Osteocyte (in vitro differentiated cells): ENCODE measurements at places on chromosomes 4 and X. TPM values are rescaled to one million over a fixed set of nuclear protein-coding genes. Genes with fewer than 3 reads are reported as not detected.

NMU gene
- not detected in 2 replicates for total RNA-seq

IL21 gene
- total RNA-seq, result not detected in 2 replicates

GPRIN3 gene
- not detected in 2 replicates for total RNA-seq

HTT gene
- 44.9 and 51.3 TPM in 2 replicates for total RNA-seq

CLDN22 gene
- total RNA-seq, result not detected in 2 replicates

TMEM144 gene
- 1.0 and 1.7 TPM in 2 replicates for total RNA-seq

DKC1 gene
- total RNA-seq, result 37.5 and 39.9 TPM in 2 replicates

DNA sequence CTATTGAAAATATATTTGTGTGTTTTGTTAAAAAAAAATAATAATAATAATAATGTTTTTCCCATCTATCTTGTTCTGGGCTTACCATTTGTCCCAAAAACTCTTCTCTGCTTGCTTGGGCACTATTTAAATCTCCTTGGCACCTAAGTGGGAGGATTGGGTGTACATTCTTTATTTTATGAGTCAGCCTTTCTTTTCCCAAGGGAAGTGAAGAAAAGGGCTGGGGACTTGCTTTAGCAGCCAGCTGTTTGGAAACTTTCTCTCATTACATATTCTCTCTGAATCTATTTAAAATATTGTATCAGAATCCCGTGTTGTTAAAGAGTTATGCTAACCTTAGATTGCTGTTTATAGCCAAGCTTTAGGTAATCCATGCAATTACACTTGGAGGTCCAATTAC lies 2332.4 kb downstream of the ARAP2 start:
- no peak for DNase-seq
- H3K27me3 ChIP-seq, result no peaks in the 10 kb centered on the region
- peaks cover 4% of the 10 kb centered on the region for H3K4me1 ChIP-seq
- peaks cover 5% of the 10 kb centered on the region for H3K36me3 ChIP-seq
- no peak overlapping the region for H3K4me3 ChIP-seq

GRCh38 chr4:170256807-170257206 lies 167.1 kb upstream of the AADAT start:
- no peak overlapping the region for H3K4me3 ChIP-seq
- H3K27me3 ChIP-seq, result no peaks in the 10 kb centered on the region
- no peak overlapping the region for H3K27ac ChIP-seq
- no peaks in the 10 kb centered on the region for H3K36me3 ChIP-seq
- no peaks in the 10 kb centered on the region for H3K4me1 ChIP-seq
- DNase-seq, result no peak

GRCh38 chr4:6658597-6659075 lies 18.2 kb downstream of the MRFAP1 start:
- H3K27me3 ChIP-seq, result no peaks in the 10 kb centered on the region
- H3K4me1 ChIP-seq, result no peaks in the 10 kb centered on the region
- no peak for DNase-seq
- peak overlapping the region; percentile 26 for H3K4me3 ChIP-seq
- peaks cover 2% of the 10 kb centered on the region for H3K36me3 ChIP-seq
- no peak overlapping the region for H3K27ac ChIP-seq

DNA sequence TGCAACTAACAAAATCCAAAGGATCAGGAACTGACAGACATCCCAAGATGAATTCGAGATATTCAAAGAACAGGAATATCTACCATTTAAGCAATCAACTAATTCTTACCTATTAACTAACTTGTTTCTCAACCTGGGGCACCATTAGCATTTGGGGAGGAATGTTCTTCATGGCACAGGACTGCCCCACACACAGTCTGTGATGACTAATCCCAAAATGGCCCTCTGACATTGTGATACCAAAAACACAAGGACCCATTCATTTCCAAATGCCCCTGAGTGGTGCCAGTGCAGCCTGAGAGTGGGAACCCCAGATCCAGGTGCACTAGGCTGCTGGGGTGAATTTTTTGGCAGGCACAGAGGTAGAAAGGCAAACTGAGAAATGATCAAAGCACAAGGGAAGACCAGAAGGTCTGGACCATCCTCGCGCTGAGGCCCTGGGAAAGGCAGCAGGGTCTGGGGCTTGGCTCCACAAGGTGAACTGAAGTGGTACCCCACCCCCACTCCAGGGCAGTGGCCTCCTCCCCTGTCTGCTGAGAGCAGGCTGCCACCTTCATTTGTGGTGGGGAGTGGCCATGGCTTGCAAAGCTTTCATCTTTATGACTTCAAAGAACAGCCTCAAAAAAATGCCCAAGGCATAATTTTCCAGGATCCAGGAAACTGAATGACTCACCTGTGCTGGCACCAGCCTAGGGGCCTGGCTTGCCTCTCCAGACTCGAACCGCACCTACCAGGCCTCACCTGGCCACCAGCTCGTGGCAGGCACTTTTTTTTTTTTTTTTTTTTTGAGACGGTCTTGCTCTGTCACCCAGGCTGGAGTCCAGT lies 122.4 kb downstream of the BCOR start:
- H3K36me3 ChIP-seq, result no peaks in the 10 kb centered on the region
- H3K27ac ChIP-seq, result no peak overlapping the region
- H3K27me3 ChIP-seq, result no peaks in the 10 kb centered on the region

DNA sequence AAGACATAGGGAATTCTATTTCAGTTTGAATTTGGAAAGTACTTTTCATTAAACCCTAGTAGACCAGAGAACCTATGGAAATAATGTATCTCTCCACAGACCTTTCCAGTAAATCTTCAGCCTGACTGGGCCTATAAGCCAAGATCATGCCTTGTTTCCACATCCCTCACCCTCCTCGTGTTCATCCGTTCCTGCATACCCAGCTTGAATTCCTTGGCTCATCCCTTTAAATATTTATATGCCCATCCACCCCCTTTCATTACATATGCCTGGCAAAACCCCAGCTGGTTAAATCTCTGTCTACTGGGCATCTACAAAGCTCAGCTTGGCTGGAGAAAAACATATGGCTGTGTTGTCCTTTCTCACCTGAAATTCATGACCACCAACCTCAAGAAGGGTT lies 32.4 kb downstream of the SLC2A9 start:
- no peaks in the 10 kb centered on the region for H3K4me1 ChIP-seq
- no peaks in the 10 kb centered on the region for H3K36me3 ChIP-seq
- peaks cover 6% of the 10 kb centered on the region for H3K27me3 ChIP-seq
- no peak for DNase-seq
- H3K27ac ChIP-seq, result no peak overlapping the region

DNA sequence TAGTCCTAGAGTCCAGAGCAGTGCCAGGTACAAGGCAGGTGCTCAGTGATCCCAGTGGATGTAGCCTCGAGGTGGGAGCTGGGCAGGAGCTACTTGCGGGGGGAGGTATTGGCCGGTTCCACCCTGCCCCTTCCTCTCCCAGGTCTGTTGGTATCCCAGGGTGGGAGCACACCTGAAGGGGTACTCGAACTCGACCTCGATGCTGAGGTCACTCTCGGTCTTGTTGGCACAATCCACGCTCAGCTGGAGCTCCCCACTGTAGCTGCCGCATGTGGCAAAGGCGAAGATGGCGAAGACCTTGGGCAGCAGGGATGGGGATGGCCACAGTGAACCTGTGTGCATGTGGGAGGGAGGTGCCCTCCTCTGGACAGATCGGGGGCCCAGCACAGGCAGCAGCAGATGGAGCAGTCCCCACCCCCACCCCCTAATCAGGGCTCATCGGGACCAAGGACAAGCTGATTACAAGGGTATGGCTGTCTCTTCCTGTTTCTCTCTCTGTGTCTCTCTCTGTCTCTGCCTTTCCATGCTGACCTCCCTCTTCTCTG lies 2.4 kb downstream of the SYP start:
- DNase-seq, result peak; percentile 82
- H3K27ac ChIP-seq, result no peak overlapping the region
- no peaks in the 10 kb centered on the region for H3K27me3 ChIP-seq
- peaks cover 7% of the 10 kb centered on the region for H3K4me1 ChIP-seq
- no peaks in the 10 kb centered on the region for H3K36me3 ChIP-seq

DNA sequence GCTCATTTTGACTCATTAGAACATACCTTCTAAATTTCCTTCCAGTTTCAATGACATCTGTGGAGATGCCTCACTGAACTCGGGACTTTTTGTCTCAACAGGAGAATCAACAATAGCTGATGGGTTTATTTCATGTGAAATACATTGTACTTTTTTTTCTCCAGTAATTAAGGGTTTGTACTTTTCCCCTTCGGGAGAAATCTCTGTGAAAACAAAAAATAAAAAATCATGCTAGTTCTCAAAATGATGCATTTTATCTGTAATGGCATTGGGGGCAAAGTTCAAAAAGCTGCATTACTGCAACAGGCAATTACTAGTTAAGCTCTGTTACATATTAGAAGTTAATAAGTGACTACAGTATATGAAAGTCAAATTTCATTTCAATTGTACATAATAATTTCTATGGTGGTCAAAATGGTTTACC lies 167.3 kb upstream of the SH3RF1 start:
- peak overlapping the region; percentile 38 for H3K27ac ChIP-seq
- no peaks in the 10 kb centered on the region for H3K27me3 ChIP-seq
- no peak for DNase-seq

DNA sequence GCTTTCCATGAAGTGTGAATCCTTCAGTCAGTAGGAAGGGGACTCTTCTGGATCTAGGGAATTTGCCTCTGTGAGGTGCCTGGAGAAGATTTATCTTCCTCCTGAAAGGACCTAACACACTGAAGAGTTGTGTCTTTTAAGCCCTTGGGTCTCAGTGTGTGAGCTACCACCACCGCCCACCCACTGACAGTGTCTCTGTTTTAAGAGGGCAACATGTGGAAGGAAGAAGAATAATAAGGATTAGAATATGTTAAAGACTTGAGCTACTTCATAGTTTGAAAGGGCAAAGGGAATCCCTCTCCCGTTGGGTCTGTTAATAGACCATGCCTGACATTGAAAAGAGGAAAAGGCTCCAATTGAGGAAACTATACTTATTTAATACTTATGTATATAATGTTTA lies 64.3 kb upstream of the TLR2 start:
- H3K27ac ChIP-seq, result peak overlapping the region; percentile 65
- H3K36me3 ChIP-seq, result peaks cover 16% of the 10 kb centered on the region
- DNase-seq, result no peak
- no peak overlapping the region for H3K4me3 ChIP-seq
- H3K27me3 ChIP-seq, result no peaks in the 10 kb centered on the region

GRCh38 chr4:73918058-73918457 lies 48.9 kb downstream of the CXCL1 start:
- H3K27ac ChIP-seq, result peak overlapping the region; percentile 85
- H3K27me3 ChIP-seq, result no peaks in the 10 kb centered on the region
- H3K4me1 ChIP-seq, result peaks cover 59% of the 10 kb centered on the region
- no peak overlapping the region for H3K4me3 ChIP-seq

DNA sequence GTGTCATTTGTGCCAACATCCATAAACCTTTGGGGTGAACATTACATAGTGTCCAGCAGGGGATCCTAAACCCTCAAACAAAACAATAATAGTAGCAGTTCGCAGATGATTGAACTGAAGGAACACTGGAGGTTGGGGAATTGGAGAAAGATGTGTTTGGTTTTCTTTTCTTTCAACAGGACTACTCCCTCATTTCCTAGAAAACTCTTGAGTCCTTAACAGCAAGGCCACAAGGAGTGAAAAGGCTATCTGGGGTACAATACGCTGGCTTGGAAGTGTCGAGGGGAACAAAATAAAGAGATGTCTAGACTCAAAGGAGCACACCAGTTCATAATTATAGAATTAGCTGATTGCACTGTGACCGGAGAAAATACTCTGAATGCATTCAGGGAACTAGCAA lies 72.1 kb downstream of the IDS start:
- DNase-seq, result no peak
- no peak overlapping the region for H3K4me3 ChIP-seq
- H3K36me3 ChIP-seq, result peaks cover 1% of the 10 kb centered on the region
- no peaks in the 10 kb centered on the region for H3K4me1 ChIP-seq

DNA sequence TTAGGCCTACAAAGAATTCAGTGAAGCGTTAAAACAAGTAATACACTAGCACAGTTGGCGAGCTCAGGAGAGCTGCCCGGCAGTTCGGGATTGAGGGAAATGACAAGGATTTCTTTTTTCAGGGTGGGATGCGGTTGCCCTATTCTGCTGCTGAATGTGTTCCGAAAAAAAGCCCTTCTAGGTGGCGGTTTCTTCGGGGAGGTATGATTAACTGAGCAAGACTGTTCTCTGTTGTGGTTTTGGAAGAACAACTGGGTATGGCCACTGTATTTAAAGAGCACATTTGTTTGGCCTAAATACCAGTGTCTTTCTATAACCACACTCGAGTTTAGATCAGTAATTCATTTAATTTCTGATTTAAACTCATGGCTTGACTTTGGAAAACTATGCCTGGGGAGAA lies 459.7 kb upstream of the FAT1 start:
- H3K4me1 ChIP-seq, result peaks cover 19% of the 10 kb centered on the region
- DNase-seq, result no peak
- no peak overlapping the region for H3K27ac ChIP-seq

DNA sequence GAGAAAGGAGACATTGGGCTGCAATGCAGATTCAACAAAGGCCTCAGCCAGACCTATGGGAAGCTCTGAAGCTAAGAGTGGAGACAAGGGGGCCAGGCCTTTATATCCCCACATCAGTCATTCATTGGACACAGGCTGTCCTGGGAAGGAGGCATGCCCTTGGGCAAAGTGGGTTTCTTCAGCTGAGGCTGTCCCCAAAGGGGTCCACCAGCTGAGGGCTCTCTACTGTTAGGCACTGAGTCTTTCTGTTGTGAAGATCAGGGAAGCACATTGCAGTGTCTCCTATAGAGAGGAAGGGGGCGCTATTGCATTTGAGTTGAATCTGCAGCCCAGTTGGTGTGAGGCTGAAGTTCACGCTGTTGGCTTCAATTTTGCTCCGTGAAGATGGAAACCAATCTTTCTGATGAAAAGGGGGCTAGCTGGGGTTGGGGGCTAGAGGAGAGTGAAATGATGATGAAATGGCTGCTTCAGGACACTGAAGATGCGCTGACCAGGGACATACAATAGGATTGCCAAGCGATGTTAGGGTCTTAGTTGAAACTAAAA lies 48.0 kb downstream of the SLC25A5 start:
- no peak for DNase-seq
- peaks cover 6% of the 10 kb centered on the region for H3K4me1 ChIP-seq
- no peaks in the 10 kb centered on the region for H3K27me3 ChIP-seq
- no peak overlapping the region for H3K4me3 ChIP-seq

- H3K4me1 ChIP-seq, result peaks cover 13% of the 10 kb centered on the region
- peaks cover 17% of the 10 kb centered on the region for H3K36me3 ChIP-seq
- peak overlapping the region; percentile 95 for H3K27ac ChIP-seq
- no peaks in the 10 kb centered on the region for H3K27me3 ChIP-seq
- H3K4me3 ChIP-seq, result peak overlapping the region; percentile 89
Measured at GRCh38 chrX:136880003-136880451, 498 bp downstream of the RBMX start.

GRCh38 chr4:159383562-159383931 lies 280.7 kb downstream of the RAPGEF2 start:
- H3K4me3 ChIP-seq, result no peak overlapping the region
- no peak overlapping the region for H3K27ac ChIP-seq
- DNase-seq, result no peak
- H3K4me1 ChIP-seq, result no peaks in the 10 kb centered on the region
- H3K36me3 ChIP-seq, result peaks cover 9% of the 10 kb centered on the region
